Fibroblast of upper back skin (primary cell): ENCODE measurements at places on chromosomes 2 and 18.

DNA sequence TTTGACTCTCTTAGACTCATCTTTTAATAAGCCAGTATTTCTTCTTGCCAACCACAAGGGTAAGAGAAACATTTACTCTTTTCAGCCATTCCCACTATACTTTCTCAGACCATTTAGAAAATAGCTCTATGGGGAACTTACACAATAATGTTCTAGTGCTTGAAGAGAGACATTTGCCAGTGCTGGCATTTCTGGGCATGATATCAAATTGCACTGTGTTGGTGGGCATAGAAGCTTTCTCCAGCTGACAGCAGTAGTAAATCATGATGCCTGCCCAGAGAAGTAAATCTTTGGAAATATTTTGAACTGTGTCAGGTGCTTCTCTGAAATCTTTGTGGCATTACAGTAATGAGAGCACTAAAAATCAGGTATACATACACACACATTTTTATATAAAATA is 346.6 kb downstream of the CBLN2 start:
- no peak for DNase-seq

DNA sequence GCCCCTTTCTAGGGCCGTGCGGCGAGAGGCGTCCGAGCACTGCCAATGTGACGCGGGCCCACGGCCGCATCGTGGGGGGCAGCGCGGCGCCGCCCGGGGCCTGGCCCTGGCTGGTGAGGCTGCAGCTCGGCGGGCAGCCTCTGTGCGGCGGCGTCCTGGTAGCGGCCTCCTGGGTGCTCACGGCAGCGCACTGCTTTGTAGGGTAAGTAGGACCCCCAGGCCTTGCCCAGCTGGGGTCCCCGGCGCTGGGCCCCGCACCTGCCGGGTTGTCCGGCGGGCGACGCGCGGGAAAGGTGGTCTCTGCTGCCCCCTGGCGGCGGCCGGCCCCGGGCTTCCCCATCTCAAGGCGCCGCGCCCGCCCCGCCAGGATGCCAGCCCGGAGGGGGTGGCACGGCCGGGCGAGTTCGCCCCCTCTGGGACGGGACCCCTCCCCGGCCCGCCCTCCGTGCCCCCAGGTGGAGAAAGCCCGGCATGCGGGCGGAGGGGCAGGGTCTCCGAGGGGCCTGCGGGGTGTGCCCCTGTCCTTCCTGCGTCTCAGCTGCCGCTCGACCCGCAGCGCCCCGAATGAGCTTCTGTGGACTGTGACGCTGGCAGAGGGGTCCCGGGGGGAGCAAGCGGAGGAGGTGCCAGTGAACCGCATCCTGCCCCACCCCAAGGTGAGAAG is 1.9 kb downstream of the PRSS56 start:
- DNase-seq, result no peak

- DNase-seq, result peak; percentile 25
Observed at GRCh38 chr2:105438104-105438929, 39.5 kb upstream of the FHL2 start.

DNA sequence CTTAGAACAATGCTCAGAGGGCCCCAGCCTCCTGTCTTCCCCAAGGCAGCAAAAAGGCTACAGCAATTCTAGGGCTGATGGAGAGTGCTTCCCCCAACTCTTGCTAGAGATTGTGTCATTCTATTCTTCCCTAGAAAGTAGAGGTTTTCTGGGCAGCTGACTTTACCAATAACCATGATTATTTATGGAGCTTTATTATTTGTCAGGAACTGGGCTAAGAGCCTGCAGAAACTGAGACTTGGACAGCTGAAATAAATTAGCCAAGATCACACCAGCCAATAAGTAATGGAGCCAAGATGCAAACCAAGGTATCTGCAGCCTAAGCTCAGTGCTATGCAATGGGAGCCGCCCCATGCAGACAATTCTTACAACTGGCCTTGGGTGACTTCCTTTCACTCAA is 84.8 kb downstream of the CCBE1 start:
- peak; percentile 99 for DNase-seq

- no peak for DNase-seq
Observed at GRCh38 chr2:101496279-101496678, 21.4 kb upstream of the RFX8 start.
